ENCODE measurements at places on chromosomes 2 and 18. TPM values are rescaled to one million over a fixed set of nuclear protein-coding genes. Genes with fewer than 3 reads are reported as not detected.

RBMS1 gene
- total RNA-seq = 45.0 TPM

HOXD13 gene
- total RNA-seq = not detected

IDH1 gene
- total RNA-seq = 17.0 TPM

SLC9A4 gene
- 0.11 TPM for total RNA-seq

STARD6 gene
- total RNA-seq = not detected

CPO gene
- total RNA-seq = not detected

DNA sequence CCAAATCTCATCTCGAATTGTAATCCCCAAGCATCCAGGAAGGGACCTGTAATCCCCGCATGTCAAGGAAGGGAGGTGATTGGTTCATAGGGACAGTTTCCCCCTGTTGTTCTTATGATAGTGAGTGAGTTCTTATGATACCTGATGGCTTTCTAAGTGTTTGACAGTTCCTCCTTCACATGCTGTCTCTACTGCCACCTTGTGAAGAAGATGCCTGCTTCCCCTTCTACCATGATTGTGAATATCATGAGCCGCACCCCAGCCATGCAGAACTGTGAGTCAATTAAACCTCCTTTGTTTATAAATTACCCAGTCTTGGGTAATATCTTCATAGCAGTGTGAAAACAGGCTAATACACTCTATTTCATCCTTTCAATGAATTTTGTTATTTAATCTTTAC is 446.7 kb downstream of the RNF144A start:
- H3K4me1 ChIP-seq = no peaks in the 10 kb centered on the region
- no peak overlapping the region for H3K4me3 ChIP-seq
- peaks cover 6% of the 10 kb centered on the region for H3K27me3 ChIP-seq
- H3K27ac ChIP-seq = no peak overlapping the region
- H3K36me3 ChIP-seq = no peaks in the 10 kb centered on the region
- no peak for ATAC-seq

NYAP2 gene
- total RNA-seq = 0.19 TPM

- no peaks in the 10 kb centered on the region for H3K4me1 ChIP-seq
- H3K36me3 ChIP-seq = no peaks in the 10 kb centered on the region
- H3K27me3 ChIP-seq = no peaks in the 10 kb centered on the region
Observed at GRCh38 chr2:186445506-186445905, 40.6 kb upstream of the ZC3H15 start.

FAM228A gene
- total RNA-seq = 0.48 TPM

DNA sequence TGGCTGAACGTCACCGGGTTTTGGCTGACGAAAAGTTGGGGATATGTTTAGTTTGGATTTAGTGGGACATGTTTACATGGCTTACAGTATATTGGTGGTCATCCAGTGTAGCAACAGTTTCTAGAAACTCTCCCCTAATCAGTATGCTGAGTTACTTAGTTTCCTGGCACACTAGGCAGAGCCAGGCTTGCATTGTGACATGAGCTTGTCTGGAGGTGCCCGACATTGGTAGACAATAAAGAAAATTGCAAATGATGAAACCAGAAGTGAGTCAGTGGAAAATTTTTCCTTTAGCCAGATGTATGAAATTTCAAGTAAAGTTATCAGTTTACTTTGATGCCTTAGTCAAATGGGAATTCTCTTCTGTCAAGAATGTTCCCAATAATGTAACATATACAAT is 276.1 kb downstream of the RDH14 start:
- H3K27ac ChIP-seq = no peak overlapping the region
- H3K36me3 ChIP-seq = no peaks in the 10 kb centered on the region
- ATAC-seq = no peak
- H3K4me1 ChIP-seq = no peaks in the 10 kb centered on the region
- no peaks in the 10 kb centered on the region for H3K27me3 ChIP-seq
- H3K4me3 ChIP-seq = no peak overlapping the region

GRCh38 chr18:26863122-26863879 is 2.2 kb downstream of the AQP4 start:
- H3K4me1 ChIP-seq = no peaks in the 10 kb centered on the region
- no peak for ATAC-seq
- H3K27me3 ChIP-seq = peaks cover 3% of the 10 kb centered on the region
- H3K4me3 ChIP-seq = no peak overlapping the region
- H3K36me3 ChIP-seq = no peaks in the 10 kb centered on the region

- peak overlapping the region; percentile 88 for H3K4me3 ChIP-seq
- H3K27ac ChIP-seq = no peak overlapping the region
- no peaks in the 10 kb centered on the region for H3K27me3 ChIP-seq
Observed at GRCh38 chr2:98773907-98774306, 43.0 kb upstream of the MGAT4A start.

SLC40A1 gene
- 4.1 TPM for total RNA-seq

DNA sequence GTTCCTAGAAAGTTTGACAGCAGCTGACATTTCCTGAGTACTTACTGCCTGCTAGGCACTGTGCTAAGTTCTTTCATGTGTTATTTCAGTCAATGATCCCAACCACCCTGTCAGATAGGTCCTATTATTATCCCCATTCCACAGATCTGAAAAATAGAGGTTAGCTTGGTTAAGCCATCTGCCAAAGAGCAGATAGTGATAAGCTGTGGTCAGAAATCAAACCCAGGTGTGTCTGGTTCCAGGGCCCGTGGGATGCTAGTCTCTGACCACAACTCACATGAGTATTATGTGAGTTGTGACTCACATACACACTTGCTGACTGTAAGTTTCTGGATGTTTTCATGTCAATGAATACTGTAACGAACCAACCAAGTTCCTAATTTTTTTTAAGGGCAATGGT is 132.0 kb upstream of the APCDD1 start:
- H3K36me3 ChIP-seq = no peaks in the 10 kb centered on the region
- no peaks in the 10 kb centered on the region for H3K4me1 ChIP-seq
- no peak for ATAC-seq

GRCh38 chr2:155546721-155547555 is 785.6 kb downstream of the NR4A2 start:
- H3K4me3 ChIP-seq = no peak overlapping the region
- H3K27ac ChIP-seq = no peak overlapping the region
- no peak for ATAC-seq
- no peaks in the 10 kb centered on the region for H3K4me1 ChIP-seq
- no peaks in the 10 kb centered on the region for H3K36me3 ChIP-seq
- no peaks in the 10 kb centered on the region for H3K27me3 ChIP-seq

TMEM169 gene
- 1.4 TPM for total RNA-seq

DNA sequence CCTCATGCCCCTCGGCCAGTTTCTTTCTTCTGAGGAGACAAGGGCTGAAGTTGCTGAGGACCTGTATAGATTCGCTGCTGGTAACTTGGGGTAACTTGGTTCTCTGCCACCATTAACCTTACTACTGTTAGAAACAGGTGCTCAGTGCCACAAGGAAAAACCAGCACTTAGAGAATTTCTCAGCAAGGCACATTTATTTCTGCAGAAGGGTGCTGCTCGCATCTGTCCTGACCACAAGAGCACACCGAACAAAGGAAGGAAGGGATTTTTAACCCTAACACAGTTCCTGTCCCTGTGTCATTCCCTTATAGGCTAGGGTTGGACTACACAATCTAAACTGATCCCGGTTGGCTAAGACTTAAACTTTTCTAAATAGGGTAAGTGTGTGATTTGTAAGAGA is 154.1 kb downstream of the SOCS6 start:
- no peak overlapping the region for H3K27ac ChIP-seq
- H3K27me3 ChIP-seq = peaks cover 4% of the 10 kb centered on the region
- no peaks in the 10 kb centered on the region for H3K4me1 ChIP-seq
- no peak overlapping the region for H3K4me3 ChIP-seq

RNF152 gene
- total RNA-seq = 0.11 TPM

TMEM178A gene
- not detected for total RNA-seq

CELF4 gene
- not detected for total RNA-seq

- no peaks in the 10 kb centered on the region for H3K4me1 ChIP-seq
- no peaks in the 10 kb centered on the region for H3K36me3 ChIP-seq
- H3K27me3 ChIP-seq = peaks cover 11% of the 10 kb centered on the region
- no peak overlapping the region for H3K4me3 ChIP-seq
- ATAC-seq = no peak
- no peak overlapping the region for H3K27ac ChIP-seq
Observed at GRCh38 chr2:204449977-204450376, 95.3 kb upstream of the PARD3B start.

DNA sequence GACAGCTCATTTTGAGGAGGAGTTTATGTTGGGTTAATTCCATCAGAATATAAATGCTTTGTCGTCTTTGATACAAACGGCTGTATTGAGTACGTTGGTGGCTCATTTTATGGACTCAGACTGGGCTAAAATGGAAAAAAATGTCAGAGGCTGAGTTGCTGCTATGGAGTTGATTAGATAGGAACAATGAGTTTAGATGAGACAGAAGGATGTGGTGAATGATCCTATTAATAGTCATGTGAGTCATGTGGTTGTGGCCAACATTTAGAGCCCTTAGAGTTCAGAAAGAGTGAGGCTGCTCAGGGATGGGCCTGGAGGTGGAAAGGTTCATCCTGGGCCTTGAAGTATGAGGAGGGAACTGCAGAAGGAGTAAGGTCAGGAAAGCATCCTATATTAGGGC is 434.2 kb downstream of the MEIS1 start:
- no peak overlapping the region for H3K4me3 ChIP-seq
- no peak overlapping the region for H3K27ac ChIP-seq
- H3K36me3 ChIP-seq = no peaks in the 10 kb centered on the region
- no peaks in the 10 kb centered on the region for H3K27me3 ChIP-seq
- ATAC-seq = no peak
- H3K4me1 ChIP-seq = no peaks in the 10 kb centered on the region

GRCh38 chr2:44479127-44479887 is 117.6 kb downstream of the CAMKMT start:
- no peak overlapping the region for H3K4me3 ChIP-seq
- peak; percentile 96 for ATAC-seq
- H3K36me3 ChIP-seq = peaks cover under 1% of the 10 kb centered on the region
- H3K27ac ChIP-seq = no peak overlapping the region
- no peaks in the 10 kb centered on the region for H3K27me3 ChIP-seq
- H3K4me1 ChIP-seq = no peaks in the 10 kb centered on the region

- no peak for ATAC-seq
- H3K27ac ChIP-seq = no peak overlapping the region
- H3K27me3 ChIP-seq = no peaks in the 10 kb centered on the region
- H3K4me3 ChIP-seq = no peak overlapping the region
- H3K36me3 ChIP-seq = no peaks in the 10 kb centered on the region
Observed at GRCh38 chr2:150997702-150998440, 263.8 kb downstream of the RBM43 start.

DNA sequence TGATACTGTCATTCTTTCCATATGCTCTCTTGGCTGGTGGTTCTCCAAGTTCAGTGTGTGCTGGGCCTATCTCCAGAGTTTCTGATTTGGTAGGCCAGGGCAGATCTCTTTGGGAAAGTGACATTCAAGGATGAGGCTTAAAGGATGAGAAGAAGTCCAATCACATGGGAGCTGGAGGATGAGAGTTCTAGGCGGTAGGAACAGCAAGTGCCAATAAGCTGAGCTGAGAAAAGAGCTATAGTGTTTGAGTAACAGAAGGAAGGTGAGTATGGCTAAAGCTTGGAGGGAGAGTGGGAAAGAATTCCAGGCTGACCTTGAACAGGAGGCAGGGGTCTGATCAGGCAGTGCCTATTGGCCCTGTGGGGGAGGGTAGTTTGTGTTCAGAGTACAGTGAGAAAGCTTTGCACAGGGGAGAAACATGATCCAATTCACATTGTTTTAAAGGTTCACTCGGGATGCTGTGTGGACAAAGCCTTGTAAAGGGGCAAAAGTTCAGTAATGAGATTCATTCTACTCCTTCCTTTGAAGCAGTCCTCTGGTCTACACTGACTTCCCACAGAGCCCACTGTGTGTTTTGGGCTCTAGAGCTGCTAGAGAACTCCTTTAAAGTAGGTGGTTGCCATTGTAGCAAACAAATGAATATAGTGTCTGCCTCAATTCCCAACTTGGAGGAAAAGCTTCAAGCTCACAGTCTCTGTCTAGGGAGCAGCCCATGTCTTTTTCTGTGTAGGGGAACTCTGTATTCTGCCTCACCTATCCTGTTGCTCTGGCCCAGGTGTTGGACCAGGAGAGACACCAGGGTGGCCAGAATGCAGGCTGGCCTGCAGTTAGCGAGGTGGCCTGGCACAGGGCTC is 81.8 kb downstream of the FASTKD2 start:
- no peak for ATAC-seq
- H3K27me3 ChIP-seq = no peaks in the 10 kb centered on the region
- no peak overlapping the region for H3K4me3 ChIP-seq

GRCh38 chr2:27255660-27256059 is 7.2 kb downstream of the SLC30A3 start:
- peaks cover under 1% of the 10 kb centered on the region for H3K4me1 ChIP-seq
- peaks cover 59% of the 10 kb centered on the region for H3K27me3 ChIP-seq
- no peaks in the 10 kb centered on the region for H3K36me3 ChIP-seq
- H3K27ac ChIP-seq = no peak overlapping the region
- ATAC-seq = no peak
